Mucosa of gallbladder (tissue), 1 donor: ENCODE measurements at places on chromosomes 12 and 14. TPM values are rescaled to one million over a fixed set of nuclear protein-coding genes. Genes with fewer than 3 reads are reported as not detected.

Gene ZNF385A
- total RNA-seq, result 11.4 TPM

Gene GLIPR1
- total RNA-seq, result 44.4 TPM

Gene SAMD15
- total RNA-seq, result 3.5 TPM

Gene RPL6
- total RNA-seq, result 769 TPM

Gene ADAM21
- total RNA-seq, result 0.40 TPM

Gene FKBP3
- total RNA-seq, result 39.0 TPM

Gene PHETA1
- 24.1 TPM for total RNA-seq

Gene HOXC9
- total RNA-seq, result not detected

Gene OVCH1
- not detected for total RNA-seq

Gene SMCO2
- total RNA-seq, result not detected

Gene TMTC1
- total RNA-seq, result 20.6 TPM

Gene RESF1
- total RNA-seq, result 66.1 TPM

Gene IAPP
- total RNA-seq, result not detected

DNA sequence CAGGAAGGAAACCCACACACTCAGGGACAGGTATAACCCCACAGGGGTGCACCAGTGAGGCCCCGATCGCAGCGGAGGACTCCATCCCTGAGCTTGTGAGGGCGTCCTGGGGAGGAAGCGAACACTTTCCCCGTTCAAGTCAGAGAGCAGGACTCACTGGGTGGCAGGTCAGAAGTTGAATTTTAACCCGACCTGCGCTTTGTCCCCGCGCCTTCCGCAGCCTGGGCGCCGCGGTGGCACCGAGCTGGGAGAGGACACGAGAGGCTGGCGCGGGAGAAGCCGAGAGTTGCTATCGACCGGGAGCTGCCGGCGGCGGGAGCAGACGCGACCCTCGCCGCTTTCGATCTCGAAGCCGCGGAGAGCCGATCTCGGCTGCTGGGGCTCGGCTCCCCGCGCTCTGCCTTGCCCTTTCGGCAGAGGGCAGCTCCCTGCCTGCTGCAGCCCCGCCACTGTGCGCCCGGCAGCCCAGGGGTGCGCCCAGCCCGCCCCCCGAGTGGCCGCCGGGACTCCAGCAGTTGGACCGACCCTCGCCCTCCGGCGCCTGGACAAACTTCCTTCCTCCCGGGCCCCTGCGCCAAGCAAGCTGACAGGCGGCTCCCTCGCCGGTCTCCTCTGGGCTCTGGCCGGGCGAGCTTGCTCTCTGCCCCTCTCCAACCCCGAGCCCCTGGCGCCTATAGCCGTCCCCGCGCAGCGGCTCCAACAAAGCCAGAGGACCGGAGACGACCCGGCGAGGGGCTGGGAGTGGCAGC, 918 bp downstream of the LIN7A start:
- peak; percentile 57 for DNase-seq

DNA sequence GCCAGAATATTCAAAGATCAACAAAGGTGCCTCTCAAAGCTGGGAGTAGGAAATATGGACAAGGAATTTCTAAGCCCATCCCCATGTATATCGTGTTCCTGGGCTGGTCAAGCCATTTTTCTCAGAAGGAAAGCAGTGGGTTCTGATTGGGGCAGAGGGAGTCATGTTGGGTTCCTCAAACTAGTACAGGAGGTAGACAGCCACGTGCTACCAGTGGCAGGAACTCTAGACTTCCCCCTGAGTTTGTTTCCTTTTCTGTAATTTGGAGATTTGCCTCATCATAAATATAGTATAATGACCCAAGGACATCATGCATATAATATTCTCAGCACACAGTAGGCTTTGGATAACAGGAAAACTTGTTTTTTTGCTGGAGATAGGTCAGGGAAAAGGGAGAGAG, 16.4 kb upstream of the PLEKHH1 start:
- DNase-seq, result no peak

DNA sequence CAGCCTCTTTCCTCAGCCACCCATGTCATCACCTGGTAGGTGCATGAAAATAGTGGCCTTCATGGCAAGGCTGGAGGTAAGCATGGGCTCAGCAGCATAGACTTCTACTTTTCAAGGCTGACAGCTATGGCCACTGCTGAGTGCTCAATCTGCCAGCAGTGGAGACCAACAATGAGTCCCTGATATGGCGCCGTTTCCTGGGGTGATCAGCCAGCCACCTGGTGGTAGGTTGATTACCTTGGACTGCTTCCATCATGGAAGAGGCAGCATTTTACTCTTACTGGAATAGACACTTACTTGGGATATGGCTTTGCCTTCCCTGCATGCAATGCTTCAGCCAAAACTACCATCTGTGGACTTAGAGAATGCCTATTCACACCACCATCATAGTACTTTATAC, 39.5 kb upstream of the USP44 start:
- no peak for DNase-seq

DNA sequence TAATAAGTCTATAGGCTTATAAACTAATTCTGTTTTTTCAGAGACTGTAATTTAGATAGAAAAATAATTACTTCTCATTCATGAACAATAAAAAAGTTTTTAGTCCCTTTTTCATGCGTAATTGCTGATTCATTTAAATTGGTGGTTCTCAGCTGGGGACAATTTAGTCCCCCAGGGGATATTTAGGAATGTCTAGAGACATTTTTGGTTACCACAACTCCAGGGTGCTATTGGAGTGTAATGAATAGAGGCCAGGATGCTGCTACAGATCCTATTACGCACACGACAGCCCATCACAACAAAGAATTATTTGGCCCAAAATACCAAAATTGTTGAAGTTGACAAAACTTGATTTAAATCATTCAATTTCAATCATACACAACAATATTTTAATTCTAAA, 22.8 kb upstream of the VCPKMT start:
- no peak for DNase-seq

- DNase-seq, result peak; percentile 34
These were observed 458 bp downstream of the SSPN start for GRCh38 chr12:26195641-26196420.

DNA sequence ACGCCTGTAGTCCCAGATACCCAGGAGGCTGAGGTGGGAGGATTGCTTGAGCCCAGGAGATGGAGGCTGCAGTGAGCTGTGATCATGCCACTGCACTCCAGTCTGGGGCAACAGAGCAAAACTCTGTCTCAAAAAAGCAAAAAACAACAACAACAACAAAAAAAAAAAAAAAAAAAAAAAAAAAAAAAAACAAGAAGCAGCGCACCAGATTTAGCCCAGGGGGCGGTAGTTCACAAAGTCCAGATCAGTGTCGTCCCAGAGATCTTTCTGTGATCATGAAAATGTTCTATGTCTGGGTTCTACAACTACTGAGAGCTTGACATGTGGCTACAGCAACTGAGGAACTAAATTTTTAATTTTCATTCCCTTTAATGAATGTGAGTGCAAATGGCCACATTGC, 27.4 kb downstream of the OAS2 start:
- DNase-seq, result no peak

DNA sequence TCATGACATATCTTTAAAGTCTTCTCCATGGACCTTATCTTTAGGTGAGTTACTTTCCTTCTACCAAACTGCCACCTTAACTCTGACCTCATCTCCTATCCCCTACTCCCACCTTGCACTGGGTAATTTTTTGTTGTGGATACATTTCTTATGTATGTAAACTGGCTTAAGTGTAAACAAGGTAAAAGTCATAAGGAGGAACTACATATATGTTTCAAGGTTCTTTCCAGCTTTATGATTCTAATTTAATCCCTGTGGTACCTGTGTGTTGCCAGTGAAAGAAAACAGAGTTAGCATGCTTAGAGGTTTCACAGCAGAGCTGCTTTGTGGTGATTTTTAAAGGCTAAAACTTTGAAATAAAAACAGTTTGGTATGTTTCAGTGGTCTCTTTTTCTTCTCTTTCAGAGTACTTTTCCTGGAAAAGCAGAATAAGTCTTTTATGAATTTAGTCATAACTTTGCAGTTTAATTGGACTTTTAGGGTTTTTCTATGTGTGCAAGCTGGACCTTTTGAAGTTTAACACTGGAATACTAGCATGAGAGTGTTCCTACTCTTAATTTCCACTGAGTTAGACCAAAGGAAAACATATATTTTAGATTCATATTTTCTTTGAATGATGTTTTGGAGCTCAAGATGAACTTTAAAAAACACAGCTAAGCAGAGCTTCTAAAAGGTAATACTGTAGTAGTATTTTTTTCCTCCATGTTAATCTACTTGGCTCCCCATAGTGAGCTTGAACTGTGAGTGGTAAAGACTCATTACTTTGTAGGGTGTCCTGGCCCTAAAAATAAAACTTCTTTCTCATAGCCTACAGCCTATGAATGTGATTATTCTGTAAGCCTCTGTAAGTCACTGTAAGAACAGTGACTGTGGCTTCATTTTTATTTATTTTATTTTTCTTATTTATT, 105.4 kb downstream of the FUT8 start:
- no peak for DNase-seq

GRCh38 chr12:30286345-30286926, 409.2 kb downstream of the IPO8 start:
- DNase-seq, result no peak

- no peak for DNase-seq
These were observed 150.2 kb upstream of the BMP4 start for GRCh38 chr14:54106661-54107377.

DNA sequence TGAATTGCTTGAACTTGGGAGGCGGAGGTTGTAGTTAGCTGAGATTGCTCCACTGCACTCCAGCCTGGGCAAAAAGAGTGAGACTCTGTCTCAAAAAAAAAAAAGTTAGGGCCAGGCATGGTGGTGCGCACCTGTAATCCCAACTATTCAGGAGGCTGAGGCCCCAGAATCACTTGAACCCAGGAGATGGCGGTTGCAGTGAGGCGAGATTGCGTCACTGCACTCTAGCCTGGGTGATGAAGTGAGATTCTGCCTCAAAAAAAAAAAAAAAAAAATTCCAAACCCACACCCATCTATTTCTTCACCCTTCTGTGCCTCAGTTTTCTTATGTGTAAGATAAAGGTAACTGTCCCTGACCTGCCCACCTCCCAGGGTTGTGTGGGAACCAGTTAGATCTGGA, 11.0 kb upstream of the MLXIP start:
- no peak for DNase-seq

DNA sequence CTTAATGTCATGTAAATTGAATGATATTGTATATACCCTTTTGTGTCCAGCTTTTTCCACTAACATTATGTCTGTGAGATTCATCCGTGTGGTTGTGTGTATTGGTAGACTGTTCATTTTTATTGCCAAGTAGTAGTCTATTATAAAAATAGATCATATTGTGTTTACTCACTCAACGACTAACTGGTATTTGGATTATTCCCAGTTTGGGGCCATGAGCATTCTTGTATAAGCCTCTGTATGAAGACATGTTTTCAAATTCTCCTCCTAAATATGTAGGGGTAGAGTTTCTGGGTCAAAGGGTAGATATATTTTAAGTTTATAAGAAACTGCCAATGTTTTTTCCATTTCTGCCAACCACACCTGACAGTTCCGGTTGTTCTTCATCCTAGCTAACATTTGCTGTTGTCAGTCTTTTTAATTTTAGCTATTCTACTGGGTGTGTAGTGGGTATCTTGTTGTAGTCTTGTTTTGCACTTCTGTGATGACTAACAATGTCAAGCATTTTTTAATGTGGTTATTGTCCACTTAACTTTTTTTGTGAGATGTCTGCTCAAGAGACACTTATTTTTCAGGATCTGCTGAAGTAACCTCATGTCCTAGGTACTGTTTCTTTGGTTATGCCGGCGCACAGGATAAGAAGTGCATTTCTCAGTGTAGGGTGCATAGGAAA, 93.2 kb downstream of the DACT1 start:
- no peak for DNase-seq

- DNase-seq, result peak; percentile 37
These were observed 21.4 kb upstream of the NCOR2 start for GRCh38 chr12:124588751-124589267.

DNA sequence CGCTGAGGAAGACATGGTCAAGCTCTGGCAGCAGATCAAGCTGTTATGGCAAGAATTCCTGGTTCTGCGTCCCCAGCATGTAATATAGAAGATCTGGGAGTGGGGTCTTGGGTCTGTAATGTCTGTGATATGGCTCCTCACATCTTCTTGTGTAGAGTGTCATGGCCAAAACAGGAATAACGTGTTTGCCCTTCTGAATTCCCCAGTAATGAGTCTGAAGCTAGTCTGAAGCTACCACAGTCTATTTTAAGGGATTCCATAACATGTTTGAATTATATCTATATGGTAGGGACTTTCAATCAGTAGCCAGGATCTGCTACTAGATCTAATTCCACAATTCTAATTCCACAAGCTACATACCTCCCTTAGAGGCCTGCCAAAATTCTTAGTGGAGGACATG, 31.4 kb upstream of the SOX5 start:
- DNase-seq, result no peak
